Hematopoietic multipotent progenitor cell treated with erythropoietin and hydrocortisone succinate and interleukin-3 and kit ligand, for 15 days (in vitro differentiated cells): ENCODE measurements at places on chromosomes 16 and 17.

DNA sequence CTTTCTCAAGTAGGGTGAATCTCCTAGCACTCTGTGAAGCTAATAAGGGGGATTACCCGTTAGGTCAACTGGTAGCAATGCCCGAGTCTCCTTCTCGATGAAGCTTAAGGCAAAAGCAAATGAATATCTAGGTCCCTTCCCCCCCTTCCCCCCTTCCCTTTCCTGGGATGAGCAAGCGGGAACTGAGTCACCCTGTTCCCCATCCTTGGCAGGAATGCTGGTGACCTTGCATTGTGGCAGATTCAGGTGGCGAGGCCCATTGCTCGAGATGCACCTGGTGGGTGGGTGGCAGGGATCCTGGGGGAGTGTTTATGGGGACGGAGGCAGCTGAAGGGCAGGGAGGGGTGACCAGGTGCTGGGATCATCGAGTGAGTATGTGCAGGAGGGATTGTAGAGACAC, 7.1 kb downstream of the NXPH3 start:
- DNase-seq: no peak

GRCh38 chr17:56111706-56112485, 41.4 kb upstream of the ANKFN1 start:
- DNase-seq: no peak

- peak; percentile 2 for DNase-seq
These were observed at the start of gene DNAH9 for GRCh38 chr17:11598274-11599221. Gene DNAH9 (plus strand): TSS chr17:11598470. CDS start chr17:11598499, 29 bp downstream.

GRCh38 chr17:7223375-7223774, 3.6 kb downstream of the ACADVL start:
- DNase-seq: no peak

DNA sequence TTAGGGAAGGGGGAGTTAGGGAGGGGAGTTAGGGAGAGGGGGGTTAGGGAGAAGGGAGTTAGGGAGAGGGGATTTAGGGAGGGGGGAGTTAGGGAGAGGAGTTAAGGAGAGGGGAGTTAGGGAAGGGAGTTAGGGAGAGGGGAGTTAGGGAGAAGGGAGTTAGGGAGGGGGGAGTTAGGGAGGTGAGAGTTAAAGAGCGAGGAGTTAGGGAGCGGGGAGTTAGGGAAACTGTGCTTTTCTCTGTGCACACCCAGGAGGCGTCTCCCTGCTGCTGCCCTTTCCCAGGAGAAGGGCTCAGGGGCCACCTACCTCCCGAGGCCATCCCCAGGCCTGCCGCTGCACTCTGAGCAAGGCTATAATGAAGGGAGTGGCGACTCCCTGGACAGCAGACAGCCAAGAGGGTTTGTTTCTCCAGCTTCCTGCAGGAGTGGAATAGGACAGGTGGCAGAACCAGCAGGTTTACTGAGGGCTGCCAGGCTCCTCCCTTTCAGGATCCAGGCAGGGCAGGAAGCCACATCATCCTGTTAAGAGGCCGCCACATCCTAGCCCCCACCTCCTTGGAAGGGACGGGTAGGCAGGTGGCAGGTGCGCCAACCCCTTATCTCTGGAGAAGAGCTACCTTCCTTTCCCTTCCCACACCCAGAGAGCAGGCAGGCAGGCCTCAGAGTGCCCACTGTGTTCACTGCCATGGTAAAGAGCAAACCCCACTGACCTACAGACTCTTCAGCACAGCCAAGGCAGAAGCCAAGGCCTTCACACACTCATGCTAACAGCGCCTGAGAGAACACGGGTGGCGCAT, 4.3 kb downstream of the CANT1 start:
- no peak for DNase-seq

- peak; percentile 85 for DNase-seq
These were observed 93.3 kb downstream of the MYO1D start for GRCh38 chr17:32783602-32784001.

DNA sequence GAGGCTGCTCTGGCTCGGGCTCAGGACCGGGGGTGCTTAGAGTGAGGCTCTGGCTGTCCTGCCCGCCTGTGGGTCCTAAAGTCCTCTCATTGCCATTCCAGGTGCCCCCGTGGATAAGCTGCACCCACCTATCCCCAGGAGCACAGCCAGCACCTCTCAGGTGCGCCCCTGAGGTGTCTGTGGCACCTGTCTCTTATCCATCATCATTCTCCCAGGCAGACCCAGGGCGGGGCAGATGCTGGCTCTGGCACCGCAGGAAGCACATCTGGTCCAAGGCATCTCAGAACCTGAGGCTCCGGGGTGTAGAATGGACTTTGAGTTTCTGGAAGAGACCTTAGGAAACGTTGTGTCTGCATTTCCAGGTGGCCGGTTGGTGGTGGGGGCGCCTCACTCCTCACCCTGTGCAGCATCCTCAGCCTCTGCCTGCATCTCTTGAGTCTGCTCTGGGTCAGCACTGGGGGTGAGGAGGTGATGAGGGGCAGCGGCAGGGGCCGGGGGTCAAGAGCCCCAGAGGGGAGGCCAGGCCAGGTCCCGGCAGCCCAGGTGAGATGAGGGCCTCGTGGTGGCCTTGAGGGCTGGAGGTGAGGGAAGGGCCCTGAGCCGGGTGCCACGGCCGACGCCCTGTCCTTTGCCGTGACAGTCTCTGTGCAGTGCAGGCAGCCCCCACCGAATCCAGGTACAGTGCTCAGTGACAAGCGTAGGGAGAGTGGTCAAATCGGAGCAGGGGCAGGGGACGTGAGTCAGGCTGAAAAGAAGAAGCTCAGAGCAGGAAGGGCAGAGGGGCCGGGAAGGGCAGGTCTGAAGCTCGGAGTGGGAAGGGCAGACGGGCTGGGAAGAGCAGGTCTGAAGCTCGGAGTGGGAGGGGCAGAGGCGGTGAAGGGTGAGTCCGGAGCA, 173.5 kb downstream of the NPIPB11 start:
- no peak for DNase-seq

DNA sequence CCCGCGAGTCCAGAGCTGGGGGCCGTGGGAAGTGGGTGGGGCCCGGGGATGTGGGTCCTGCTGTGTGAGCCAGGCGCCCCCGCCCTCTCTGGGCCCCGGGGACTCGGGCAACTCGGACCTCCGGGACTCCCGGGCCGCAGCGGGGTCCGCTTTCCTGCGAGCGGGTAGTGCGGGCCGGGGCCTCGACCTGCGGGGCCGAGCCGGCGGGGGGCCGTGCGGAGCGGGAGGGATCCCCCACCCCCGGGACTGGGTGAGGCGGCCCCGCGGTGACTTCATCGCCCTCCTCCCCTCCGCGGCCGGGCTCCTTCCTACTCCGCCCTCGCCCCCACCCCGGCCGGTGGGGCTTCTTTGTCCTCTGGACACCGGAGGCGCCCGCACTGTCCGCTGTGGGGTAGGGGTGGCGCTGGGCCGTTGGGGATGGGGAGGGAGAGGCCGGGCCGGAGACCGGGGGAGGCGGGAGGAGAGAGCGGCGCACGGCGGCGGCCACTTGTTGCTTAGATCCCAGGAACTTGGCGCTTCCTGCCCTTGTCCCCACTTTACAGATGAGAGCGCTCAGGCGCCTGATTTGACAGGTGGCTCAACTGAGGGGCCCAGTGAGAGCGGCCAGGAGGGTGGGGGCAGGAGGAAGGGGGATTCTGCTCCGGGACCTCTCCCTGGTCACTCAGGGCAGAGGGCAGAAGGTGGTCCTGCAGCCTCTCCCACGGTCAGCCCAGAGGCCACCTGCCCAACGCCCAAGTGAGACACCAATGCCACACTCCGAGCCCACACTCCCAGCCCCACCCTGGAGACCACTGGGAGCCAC, 874 bp downstream of the CMTM3 start:
- DNase-seq: no peak

DNA sequence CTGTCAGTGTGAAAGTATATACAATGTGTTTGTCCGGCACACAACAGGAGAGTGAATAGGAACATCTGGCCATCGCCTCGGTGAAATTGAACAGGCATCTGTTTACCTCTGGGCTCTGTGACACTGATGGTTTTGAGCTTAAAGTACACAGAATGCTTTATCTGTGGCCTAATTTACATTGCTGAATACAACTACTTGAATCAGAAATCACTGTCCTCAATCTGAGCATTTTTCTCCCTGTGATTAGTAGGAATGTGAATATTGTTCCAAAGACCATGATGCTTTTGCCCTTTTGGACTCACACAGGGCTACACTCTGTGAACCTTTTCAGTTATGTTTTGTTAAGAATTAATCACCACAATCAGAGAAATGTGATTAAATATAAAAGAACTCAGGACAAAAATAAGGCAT, 323.0 kb upstream of the TBX2 start:
- DNase-seq: no peak

DNA sequence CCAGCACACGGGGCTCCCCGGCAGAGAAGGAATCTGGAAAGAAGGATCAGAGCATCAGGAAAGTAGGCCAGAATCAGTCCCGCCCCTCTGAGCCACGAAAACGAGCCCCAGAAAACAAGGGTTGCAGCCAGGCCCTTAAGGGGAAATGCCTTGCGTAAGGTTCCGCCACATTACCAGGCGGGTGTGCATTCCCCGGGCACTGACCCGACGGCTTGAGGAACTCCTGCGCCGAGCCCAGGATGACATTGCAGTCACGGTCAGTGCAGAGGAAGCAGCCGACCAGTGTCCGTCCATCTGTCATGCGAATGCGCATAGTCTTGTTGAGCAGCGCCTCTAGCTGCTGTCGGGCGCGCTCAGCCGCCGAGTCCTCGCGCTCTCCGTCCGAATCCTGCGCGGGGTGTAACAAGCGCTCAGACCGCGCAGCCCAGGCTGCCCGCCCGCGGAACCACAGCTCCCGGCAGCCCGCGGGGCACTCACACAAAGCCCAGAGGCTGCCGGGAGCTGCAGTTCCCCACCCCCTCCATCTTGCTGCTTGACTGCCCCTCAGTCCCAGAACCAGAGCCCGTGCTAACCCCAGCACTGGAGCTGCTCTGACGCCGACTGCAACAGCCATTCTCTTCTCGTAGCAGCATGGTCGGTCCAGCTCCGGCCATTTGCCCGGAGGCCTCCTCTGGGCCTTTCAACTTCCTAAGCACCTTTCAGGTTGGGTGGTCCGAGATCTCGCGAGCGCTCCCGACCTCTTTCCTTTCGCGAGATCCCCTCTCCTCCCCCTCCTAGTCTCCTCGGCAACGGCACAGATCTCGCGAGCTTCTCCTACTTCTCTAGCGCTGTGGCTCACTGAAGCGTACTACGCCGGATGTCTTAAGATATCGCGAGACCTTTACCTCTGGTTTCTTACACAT, at the start of gene NAA38:
NAA38 (minus strand) TSS at position 749 of the 902 bp plus-strand sequence; CDS start at position 653, 96 bp downstream.
- peak; percentile 97 for DNase-seq

GRCh38 chr17:74779948-74780400, 3.8 kb upstream of the NAT9 start:
- DNase-seq: no peak

DNA sequence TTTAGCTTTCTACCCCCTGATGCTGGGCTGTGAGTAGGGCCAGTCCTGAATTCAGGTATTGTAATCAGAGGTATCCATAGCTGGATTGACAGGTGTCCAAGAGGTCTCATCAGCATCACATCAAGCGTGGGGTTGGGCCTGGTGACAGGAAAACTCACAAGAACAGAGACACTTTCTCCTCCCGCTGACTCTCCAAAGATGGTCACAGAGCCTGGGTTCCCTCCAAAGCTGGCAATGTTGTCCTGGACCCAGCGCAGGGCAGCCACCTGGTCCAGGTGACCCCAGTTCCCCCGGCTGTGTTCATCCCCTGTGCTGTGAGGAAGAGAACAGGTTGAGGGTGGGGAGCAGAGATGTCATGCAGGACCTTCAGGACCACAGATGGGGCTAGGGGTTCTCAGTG, 11.7 kb downstream of the CES1 start:
- no peak for DNase-seq

DNA sequence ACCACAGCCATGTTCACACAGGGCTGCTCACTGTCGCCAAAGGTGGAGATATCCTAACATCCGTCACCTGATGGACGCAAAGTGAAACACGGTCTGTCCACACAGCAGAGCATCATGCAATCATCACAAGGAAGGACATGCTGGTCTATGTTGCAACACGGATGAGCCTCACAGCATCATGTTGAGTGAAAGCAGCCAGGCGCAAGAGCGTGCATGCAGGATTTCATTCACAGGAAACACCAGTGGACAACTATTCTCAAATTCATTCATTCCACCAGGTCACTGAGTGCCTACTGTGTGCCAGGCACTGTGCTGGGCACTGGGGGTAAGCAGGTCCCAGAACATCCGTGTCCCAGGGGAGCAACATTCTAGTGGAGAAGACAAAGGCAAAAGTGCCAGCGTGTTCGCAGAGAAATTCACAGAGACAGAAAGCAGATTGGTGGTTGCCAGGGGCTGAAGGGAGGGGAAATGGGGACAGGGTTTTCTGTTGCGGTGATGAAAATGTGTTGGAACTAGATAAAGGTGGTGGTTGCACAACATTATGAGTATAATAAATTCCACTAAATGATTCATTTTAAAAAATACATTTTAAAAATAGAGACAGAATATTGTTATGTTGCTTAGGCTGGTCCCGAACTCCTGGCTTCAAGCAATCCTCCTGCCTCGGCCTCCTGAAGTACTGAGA, 22.7 kb upstream of the KCNJ12 start:
- peak; percentile 18 for DNase-seq

DNA sequence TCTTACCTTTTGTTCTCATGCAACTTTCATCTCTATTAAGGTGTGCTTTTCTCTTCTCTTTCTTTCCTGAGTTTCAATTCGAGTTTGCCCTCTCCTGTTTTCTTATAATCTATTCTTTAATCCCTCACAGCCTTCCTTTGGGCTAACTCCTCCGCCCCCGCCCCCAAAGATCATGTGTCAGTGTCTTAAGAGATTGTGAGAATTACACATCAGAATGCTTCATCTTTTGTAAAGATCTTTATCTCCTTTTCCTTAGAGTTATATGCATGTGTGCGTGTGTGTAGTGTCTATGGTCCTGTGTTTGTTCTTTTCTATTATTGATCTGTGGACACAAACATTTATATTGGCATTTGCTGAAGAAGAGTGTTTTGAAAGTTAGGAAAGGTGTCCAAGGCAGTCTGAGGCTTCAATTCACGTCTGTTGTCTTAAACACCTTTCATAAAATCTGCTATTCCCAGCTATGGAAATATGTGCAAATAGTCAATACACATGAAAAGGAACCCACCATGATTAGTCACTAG, 6.1 kb upstream of the ALDH3A2 start:
- no peak for DNase-seq

DNA sequence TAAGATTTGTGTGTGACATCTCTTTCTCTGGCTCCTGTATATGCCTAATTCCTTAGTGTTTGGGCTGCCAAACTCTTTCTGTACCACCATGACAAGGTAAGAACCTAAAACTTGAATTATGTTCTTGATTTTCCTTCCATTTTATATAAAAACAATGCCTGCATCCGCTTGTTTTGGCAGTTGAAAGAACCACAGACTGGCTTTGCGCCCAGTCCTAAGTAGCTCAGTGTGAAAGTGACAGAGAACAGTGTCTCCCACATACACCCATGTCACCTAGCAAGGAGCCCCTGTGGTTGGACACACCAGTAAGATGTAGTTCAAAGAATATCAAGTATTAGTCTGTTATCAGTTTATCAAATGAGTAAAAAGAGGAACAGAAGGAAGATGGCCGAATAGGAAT, 40.7 kb upstream of the SLC6A2 start:
- DNase-seq: no peak

- DNase-seq: no peak
These were observed 58.2 kb upstream of the LHX1 start for GRCh38 chr17:36879027-36879426.

DNA sequence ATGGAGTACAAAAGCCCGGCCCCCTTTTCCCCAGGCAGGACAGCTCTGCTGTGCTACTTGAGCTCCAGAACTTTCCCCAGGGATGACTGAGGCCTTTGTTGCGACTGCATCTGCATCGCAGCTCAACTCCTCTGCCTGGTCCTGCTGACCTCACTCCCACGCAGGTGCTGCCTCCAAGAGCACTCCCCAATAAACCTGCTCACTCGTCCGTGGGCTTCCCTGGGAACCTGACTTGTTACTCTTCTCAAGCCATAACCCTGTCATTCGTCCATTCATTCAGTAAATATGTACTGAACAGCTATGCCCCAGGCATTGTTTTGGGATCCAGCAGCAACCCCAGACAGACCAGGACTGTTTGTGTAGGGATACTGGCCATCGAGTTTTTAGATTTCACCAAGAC, 11.6 kb upstream of the RMI2 start:
- no peak for DNase-seq
